ENCODE measurements at places on chromosomes 6 and 20.

DNA sequence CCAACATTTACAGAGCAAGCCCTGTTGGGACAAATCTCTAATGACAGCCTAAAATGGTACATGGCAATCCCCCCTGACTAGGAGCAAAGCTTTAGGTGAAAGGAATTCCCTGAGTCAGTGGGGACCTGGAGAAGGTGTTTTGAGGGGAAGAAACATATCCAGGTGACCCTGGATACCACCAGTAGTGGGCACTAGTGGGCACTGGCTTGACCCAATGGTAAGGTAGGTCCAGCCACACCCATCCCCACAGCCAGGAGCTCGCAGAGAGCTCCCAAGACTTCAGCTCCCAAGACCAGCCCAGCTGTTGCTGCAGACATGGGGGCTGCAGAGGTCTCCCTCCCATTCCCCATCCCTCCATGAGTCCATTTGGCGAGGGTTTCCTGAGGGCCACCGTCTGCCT is 19.5 kb downstream of the GRM4 start:
- no peak for DNase-seq

DNA sequence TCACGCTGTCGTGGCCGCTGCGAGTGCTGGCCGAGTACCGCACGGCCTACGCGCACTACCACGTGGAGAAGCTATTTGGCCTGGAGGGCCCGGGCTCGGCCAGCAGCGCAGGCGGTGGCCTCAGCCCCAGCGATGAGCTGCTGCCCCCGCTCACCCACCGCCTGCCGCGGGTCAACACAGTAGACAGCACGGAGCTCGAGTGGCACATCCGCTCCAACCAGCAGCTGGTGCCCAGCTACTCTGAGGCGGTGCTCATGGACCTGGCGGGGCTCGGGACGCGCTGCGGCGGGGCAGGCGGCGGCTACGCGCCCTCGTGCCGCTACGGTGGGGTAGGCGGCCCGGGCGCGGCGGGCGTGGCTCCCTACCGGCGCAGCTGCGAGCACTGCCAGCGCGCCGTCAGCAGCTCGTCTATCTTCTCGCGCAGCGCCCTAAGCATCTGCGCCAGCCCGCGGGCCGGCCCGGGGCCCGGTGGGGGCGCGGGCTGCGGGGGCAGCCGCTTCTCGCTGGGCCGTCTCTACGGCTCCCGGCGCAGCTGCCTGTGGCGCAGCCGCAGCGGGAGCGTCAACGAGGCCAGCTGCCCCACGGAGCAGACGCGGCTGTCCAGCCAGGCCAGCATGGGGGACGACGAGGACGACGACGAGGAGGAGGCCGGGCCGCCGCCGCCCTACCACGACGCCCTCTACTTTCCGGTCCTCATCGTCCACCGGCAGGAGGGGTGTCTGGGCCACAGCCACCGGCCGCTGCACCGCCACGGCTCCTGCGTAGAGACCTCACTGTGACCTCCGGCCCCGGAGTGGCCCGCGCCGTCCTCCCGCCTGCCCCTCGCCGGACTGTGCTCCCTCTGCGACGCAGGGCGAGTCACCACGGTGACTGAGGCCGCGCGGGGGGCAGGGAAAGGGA is 5.7 kb downstream of the TMEM151B start:
- peak; percentile 49 for DNase-seq

GRCh38 chr6:16482702-16483314 is 244.4 kb downstream of the GMPR start:
- no peak for DNase-seq

- no peak for DNase-seq
Measured at GRCh38 chr20:34449674-34450592, 66.3 kb upstream of the DYNLRB1 start.

DNA sequence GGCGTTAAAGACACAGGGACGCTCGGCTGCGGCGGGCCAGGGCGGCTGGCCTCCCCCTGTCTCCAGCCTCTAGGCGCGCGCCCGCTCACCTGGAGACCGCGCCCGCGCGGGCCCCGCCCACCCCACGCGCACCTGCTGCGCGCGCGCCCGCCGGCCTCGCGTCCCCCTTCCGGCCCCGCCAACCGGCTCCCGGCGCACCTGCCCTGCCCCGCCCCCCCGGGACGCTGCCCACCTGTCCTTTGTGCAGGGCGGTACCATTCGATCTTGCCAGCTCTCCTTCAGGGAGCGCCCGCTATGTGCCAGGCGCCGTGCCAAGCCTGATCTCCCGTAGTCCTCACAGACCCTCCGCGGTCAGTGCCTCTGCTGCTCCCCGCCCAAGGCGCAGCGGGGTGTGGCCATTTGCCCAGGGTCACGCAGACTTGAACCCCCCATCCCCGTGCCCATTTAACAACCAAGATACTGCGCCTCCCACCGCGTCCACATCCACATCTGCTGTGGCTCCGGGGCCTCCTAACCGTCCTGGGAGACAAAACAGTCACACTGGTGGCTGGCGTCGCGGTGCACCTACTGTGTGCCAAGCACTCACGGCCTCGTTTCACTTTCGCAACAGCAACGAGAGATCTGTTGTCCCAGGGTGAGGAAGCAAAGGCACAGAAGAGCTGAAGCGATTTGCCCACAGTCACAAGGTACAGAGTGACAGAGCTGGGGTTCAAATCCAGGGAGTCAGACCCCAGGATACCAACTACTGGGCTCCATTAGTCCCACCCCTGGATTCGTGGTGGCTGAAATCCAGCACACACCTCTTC is 48.1 kb downstream of the NOL4L start:
- DNase-seq, result peak; percentile 84

DNA sequence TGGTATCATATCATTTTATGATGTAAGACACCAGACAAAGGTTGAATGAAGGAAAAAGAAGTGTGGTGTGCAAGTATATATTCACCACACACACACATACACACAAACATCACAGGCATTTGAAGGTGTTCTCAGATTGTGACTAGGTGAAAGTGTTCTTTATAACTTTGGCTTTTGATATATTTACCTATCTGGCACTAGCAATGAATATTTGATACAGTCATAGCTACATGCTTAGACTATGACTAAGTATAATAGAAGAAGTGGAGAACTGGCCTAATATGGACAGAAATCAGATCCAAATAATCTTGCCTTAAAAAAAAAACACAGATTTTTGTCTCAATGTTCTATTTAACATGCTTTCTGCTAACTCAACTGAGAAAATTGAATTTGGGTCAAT is 809.9 kb downstream of the KIF16B start:
- no peak for DNase-seq

GRCh38 chr6:134532694-134533624 is 215.0 kb upstream of the SGK1 start:
- DNase-seq, result no peak

- DNase-seq, result no peak
Measured at GRCh38 chr6:146587459-146587858, 11.3 kb upstream of the ADGB start.

- no peak for DNase-seq
Measured at GRCh38 chr6:10310330-10310653, 104.6 kb downstream of the TFAP2A start.

GRCh38 chr20:1264727-1265126 is 1.4 kb upstream of the SNPH start:
- DNase-seq, result no peak

DNA sequence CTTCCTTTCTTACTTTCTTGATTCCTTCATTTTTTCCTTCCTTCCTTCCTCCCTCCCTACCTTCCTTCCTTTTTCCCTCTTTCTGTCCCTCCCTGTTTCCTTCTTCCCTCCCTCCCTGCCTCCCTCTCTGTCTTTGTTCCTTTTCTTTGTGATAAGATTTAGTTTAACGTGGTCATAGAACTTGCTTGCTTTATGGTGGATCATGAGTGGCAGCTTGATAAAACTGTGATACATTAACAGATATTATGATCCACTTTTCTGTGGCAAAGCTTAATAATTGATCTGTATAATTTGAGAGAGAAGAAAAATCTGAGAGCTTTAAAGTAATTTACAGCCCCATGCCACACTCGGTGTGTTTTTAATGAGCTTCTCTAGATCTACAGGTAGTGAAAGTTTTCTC is 280.5 kb downstream of the RNF144B start:
- no peak for DNase-seq

GRCh38 chr20:21702553-21703470 is 2.7 kb upstream of the PAX1 start:
- peak; percentile 25 for DNase-seq

DNA sequence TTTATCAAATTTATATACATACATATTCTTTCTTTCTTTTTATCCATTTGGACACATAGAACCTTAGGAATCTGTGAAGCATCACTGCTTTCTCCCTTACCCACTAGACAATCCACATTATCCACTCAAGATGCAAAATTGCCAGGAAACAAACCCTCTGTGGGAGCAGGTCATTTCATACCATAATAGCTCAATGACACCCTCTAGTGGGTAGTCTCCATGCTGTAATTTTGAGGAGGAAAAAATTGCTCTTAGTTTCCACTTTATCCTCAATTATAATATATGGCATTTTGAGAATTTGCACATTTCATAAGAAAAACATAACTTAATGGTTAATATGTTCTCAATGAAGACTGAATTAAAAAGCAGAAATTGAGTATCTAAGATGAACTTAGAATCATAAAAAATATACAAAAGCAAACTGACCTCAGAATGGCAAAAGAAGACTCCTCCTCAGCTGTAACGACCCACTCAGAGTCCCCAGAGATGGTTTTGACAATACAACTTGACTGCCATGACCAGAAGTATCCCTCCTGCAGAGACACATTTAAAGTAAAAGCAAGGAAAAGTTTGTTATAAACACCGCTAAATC is 164.1 kb downstream of the FRK start:
- no peak for DNase-seq

DNA sequence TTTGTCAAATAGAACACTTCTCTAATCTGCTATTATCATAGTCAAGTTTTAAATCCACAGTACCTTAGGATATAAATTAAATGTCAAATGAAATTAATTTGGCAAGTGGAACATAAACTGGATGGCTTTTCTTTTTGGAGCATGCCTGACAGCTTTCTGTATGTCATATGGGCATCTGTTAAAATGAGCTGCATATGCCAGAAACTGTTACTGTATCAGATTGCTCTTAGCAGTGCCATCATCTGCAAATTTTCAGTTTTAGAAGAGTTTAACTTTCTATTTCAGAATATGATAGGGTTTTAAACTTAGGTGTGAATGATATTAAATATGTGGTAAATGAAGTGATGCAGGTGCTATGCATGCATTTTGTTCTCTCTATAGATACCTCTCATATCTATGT is 3.4 kb upstream of the EEF1E1 start:
- no peak for DNase-seq

GRCh38 chr6:13673368-13673767 is 38.3 kb downstream of the RANBP9 start:
- DNase-seq, result no peak

DNA sequence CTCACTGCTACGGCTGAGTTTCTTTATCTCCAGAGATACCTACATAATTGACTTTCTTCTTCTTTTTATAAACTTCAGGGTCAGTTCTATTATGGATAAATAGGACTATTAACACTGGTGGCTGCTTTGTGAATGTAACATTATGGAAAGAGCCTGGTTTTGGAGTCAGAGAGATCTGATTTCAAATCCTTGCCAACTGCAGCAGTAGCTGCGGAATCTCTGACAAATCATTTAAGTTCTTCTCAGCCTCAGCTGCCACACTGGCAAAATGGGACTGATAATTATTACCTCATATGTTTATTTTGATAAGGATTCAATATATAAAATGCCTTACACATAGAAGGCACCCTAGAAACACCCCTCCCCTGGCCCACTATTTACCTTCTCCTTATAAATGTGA is 160.5 kb downstream of the BACH2 start:
- no peak for DNase-seq

- no peak for DNase-seq
Measured at GRCh38 chr20:54362283-54362682, 113.1 kb upstream of the DOK5 start.

- no peak for DNase-seq
Measured at GRCh38 chr6:98833057-98833306, 1.4 kb upstream of the POU3F2 start.

- no peak for DNase-seq
Measured at GRCh38 chr20:19699180-19699971, 58.7 kb upstream of the RIN2 start.

GRCh38 chr20:50692552-50692933 is 1.2 kb upstream of the RIPOR3 start:
- no peak for DNase-seq

GRCh38 chr20:17431621-17432364 is 99.4 kb downstream of the BFSP1 start:
- peak; percentile 20 for DNase-seq

- DNase-seq, result no peak
Measured at GRCh38 chr6:115717472-115717871, 343.2 kb downstream of the FRK start.

- no peak for DNase-seq
Measured at GRCh38 chr6:47180633-47181032, 129.1 kb downstream of the TNFRSF21 start.

DNA sequence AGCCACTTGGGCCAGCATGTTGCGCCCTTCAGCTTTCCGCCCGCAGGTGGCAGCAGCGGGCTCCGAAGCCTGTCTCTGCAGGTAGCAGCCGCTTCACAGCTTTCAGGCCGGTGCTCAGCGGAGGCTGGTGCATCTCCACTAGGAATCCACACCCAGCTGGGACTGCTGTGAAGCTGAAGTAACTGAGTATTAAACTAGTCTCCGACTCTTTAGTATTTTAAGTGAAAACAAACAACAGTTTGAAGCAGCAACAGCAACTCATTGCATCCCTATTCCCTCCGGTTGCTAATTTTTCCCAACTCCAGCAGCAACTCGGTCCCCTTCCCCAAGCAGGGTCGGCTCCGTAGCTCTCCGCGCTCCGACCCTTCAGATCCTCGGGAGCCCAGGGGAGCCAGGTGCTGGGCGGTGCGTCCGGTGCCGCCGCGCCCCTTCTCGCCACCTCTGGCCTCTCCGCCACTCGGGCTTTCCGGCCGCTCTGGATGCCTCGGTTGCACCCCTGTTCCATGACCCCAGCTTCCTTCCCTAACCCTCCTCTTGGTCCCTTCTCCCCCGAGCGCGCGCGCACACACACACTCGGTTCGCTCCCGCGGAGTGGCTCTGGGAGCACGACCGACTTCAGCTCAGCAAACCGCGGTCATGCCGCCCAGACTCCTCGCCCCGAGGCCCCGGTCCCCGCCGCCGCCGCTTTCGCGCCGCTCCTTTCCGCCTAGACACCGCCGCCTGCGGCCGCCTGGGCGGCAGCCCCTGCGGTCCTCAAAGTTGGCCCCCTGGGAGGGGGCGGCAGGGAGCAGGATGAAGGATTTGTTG is 765 bp upstream of the NKAIN2 start:
- DNase-seq, result peak; percentile 59

- DNase-seq, result no peak
Measured at GRCh38 chr20:61308477-61308774, 56.4 kb downstream of the CDH4 start.

Data from large intestine (tissue), 12 donors.